Calu3 (cell line): ENCODE measurements at places on chromosomes 5 and 9. TPM values are rescaled to one million over a fixed set of nuclear protein-coding genes. Genes with fewer than 3 reads are reported as not detected.

GRCh38 chr5:164742025-164742424 lies 1236.6 kb downstream of the MAT2B start:
- no peaks in the 10 kb centered on the region for H3K4me1 ChIP-seq
- no peak for DNase-seq
- H3K4me3 ChIP-seq, result no peak overlapping the region
- no peaks in the 10 kb centered on the region for H3K27me3 ChIP-seq

DNA sequence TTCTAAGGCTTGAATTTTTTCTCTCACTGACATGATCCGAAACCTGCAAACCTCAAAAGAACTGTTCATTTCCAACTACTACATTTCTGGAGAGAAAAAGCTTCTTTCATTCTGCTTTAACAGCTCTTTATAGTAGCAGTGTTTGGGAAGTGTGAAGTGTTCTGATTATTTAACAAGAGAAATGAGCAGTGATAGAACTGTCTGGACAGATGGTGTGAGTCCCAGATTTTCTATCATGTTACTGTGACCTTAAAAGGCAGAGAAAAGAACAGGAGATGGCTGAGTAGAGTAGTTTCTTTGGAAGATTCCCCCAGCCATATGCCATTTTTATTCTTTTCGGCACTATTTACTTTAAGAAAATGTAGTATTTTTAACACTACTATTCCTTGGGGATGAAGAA lies 41.3 kb upstream of the TAL2 start:
- no peaks in the 10 kb centered on the region for H3K36me3 ChIP-seq
- no peak for DNase-seq
- no peak overlapping the region for H3K4me3 ChIP-seq
- H3K27ac ChIP-seq, result no peak overlapping the region
- H3K4me1 ChIP-seq, result no peaks in the 10 kb centered on the region

LRRC19 gene
- total RNA-seq, result 0.21 and 1.1 TPM in 2 replicates

DNA sequence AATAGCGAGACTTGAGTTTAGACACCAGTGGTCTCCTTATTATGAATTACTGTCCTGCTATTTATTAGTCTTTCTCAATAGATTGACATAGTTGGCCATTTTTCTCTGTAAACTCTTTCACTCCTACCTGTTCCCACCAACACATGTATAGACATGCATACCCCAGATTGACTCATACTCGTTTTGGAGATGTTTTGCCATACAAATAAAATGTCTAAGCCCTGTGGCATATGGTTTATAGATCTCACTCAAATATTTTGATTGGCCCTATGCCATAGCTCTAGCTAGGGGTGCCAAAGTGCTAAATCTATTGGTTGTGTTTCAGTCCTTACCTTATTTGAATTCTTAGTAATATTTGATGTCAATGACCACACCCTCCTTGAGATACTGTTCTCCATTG lies 42.3 kb downstream of the CAMK4 start:
- H3K27me3 ChIP-seq, result no peaks in the 10 kb centered on the region
- peak overlapping the region; percentile 29 for H3K27ac ChIP-seq
- no peak overlapping the region for H3K4me3 ChIP-seq
- H3K4me1 ChIP-seq, result peaks cover 18% of the 10 kb centered on the region
- H3K36me3 ChIP-seq, result no peaks in the 10 kb centered on the region
- no peak for DNase-seq

IL17B gene
- total RNA-seq, result not detected in 2 replicates

RMRP gene
- 8,471 and 11,520 TPM in 2 replicates for total RNA-seq

ANKRD18B gene
- 30.5 and 30.8 TPM in 2 replicates for total RNA-seq

DNA sequence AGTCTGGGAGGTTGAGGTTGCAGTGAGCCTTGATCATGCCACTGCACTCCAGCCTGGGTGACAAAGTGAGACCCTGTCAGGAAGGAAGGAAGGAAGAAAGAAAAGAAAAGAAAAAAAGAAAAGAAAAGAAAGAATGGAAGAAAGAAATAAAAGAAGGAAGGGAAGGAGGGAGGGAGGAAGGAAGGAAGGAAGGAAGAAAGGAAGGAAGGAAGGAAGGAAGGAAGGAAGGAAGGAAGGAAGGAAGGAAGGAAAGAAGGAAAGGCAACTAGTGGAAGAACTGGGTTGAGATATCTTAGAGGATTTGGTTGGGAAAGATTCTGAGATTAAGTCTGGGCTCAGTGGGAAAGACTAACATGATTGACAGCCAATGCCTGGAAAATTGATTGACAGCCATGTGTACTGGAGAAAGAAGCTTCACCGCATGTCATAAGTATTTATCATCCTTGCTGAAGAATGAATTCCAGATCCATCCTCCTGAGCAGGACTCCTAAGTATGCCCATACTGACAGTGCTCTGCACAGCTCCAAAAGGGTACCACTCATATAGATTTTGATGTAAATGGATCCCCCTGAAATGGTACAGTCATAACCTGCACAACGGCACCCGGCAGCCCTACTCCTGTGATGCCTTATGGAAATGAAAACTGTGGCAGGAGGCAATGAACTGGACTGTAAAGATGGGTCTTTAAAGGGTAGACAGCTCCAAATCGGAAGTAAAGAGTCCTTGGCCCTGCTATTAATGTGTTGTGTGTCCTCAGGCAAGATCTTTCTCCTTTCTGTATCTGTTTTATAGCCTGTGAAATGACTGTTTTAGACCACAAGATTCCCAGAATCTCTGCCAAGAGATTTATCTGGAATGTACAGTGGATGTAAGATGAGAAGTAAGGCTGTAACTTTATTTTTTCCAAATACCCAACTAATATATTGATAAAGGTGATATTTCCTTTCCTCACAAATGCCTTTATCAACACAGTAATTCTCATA lies 16.9 kb upstream of the ADRA1B start:
- DNase-seq, result no peak
- H3K36me3 ChIP-seq, result peaks cover 11% of the 10 kb centered on the region
- no peaks in the 10 kb centered on the region for H3K27me3 ChIP-seq
- H3K27ac ChIP-seq, result peak overlapping the region; percentile 51

DNA sequence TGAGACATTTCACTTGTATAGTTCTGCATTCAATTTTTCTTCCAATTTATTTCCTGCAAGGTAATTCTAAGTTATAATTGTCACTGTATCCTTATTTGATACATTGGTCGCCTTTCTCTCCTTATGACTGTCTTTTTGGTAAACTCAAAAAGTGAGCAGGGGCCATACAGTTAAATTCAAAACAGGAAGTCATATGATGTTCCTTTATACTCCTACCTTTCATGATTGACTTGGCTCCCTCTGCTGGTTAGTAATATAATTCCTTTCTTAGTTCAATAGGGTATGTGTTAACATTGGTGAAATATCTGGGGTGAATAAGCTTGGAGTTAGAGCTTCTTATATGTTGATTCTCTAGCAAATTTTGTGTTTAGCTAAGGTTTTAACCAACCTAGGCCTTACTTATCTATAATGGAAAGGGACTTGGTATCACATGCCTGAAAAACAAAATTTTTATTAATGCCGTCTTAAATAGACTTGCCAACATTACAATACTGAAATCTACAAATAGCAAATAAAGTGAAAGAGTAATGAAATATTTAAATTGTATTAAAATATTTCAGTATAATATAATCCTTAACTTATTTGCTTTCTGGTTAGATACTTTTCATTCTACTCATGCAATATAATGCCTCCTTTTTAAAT lies 6.0 kb upstream of the NIPBL start:
- H3K27me3 ChIP-seq, result no peaks in the 10 kb centered on the region
- no peak overlapping the region for H3K27ac ChIP-seq
- DNase-seq, result no peak
- peaks cover 8% of the 10 kb centered on the region for H3K36me3 ChIP-seq

DNA sequence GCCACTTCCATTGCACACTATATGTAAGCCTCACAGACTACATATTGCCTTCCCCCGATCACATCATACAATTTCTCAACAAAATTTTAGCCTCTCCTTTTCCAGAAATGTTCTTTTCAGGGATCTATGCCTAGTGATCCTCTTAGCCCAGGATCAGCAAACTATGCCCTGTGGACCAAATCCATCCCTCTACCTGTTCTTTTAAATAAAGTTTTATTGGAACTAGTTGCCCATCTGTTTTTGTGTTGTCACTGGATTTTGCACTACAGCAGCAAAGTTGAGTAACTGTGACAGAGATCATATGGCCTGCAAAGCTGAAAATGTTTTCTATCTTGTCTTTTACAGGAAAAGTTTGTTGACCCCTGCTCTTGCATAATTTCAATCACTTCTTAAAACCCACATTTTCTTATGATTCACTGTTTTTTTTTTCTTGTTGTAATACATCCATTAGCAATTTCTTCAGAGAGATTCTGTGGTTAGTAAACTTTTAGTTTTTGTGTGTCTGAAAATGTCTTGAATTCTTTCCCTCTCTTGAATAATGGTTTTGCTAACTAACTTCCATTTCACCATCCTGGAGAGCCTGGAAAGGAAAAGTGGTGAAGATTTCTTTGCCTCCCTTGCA lies 7.1 kb downstream of the TXNDC8 start:
- H3K4me3 ChIP-seq, result no peak overlapping the region
- H3K27me3 ChIP-seq, result no peaks in the 10 kb centered on the region
- DNase-seq, result no peak
- no peaks in the 10 kb centered on the region for H3K36me3 ChIP-seq

DNA sequence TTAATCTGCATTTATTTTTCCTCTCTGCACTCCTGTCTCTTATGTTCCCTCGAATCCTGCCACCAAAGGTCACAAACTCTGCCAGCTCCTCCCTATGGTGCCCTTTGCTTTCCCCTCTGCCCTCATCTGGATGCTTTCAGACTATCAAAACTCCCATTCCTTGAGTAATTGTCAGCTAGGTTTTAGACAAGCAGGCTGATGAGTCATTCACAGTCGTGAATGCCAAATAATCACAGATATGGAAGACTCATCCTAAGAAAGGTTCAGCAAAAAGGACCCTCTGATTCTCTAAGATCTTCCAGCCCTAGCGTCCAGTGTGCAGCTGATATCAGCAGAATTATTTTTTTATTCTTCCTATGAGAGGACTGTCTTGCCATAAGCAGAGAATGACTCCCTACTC lies 104.5 kb upstream of the NUDT12 start:
- H3K27ac ChIP-seq, result no peak overlapping the region
- no peak overlapping the region for H3K4me3 ChIP-seq
- H3K4me1 ChIP-seq, result peaks cover 10% of the 10 kb centered on the region
- no peak for DNase-seq
- no peaks in the 10 kb centered on the region for H3K27me3 ChIP-seq

RBM18 gene
- 13.1 and 14.1 TPM in 2 replicates for total RNA-seq

DNA sequence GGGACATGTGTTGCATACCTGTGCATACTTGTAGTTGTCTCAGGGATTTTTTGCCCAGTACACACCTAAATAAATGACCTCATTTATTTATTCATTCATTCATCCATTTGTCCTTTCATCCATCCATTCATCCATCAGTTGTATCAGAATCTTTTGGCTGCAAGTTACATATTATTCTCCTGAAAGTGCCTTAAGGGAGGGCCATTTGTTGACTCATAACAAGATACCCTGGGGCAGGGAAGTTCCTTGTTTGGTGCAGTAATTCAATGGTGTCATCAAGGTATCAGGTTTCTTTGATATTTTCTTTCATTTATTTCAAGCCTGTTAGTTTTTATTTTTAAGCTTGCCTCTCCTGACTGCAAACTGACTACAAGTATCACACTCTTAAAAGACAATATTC lies 597.9 kb upstream of the TLE4 start:
- no peak for DNase-seq
- H3K4me1 ChIP-seq, result no peaks in the 10 kb centered on the region
- H3K27ac ChIP-seq, result no peak overlapping the region
- H3K36me3 ChIP-seq, result no peaks in the 10 kb centered on the region
- no peaks in the 10 kb centered on the region for H3K27me3 ChIP-seq
- H3K4me3 ChIP-seq, result no peak overlapping the region

FGD3 gene
- total RNA-seq, result 3.1 and 4.5 TPM in 2 replicates

- no peaks in the 10 kb centered on the region for H3K36me3 ChIP-seq
- H3K27me3 ChIP-seq, result peaks cover 51% of the 10 kb centered on the region
- H3K4me1 ChIP-seq, result peaks cover 27% of the 10 kb centered on the region
- no peak for DNase-seq
- no peak overlapping the region for H3K27ac ChIP-seq
- no peak overlapping the region for H3K4me3 ChIP-seq
Measured at GRCh38 chr5:176781638-176782570, 28.5 kb upstream of the UNC5A start.

GRCh38 chr5:108711898-108712297 lies 35.8 kb upstream of the FER start:
- H3K4me3 ChIP-seq, result no peak overlapping the region
- no peak overlapping the region for H3K27ac ChIP-seq
- no peak for DNase-seq
- H3K36me3 ChIP-seq, result no peaks in the 10 kb centered on the region
- no peaks in the 10 kb centered on the region for H3K27me3 ChIP-seq

DNA sequence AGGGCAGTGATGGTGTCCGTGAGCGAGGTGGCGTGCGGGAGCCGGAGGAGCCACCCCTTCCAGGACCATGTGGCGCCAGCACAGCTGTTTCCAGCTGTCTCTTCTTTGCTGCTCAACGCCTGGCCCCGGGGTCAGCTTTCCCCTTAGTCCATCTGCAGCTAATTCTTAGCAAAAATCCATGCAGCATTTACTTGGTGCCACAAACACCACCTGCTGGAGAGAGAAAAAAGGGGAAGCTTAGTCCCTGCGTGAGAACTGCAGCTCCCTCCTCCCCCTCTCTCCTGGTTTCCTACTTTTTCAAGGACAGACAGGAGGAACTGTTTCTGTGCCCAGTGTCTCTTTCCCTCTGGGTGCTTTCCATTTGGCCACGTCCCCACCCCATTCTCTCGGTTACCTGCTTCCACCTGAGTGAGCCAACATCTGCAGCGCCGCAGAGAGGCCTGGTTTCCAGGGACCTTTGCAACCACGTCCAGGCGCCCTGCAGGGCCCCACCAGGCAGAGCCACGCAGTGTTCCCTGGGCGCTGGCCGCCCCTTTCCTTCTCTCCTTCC lies 3.4 kb downstream of the SLC6A19 start:
- H3K4me1 ChIP-seq, result no peaks in the 10 kb centered on the region
- H3K27me3 ChIP-seq, result peaks cover 51% of the 10 kb centered on the region
- H3K27ac ChIP-seq, result no peak overlapping the region
- no peak overlapping the region for H3K4me3 ChIP-seq

DNA sequence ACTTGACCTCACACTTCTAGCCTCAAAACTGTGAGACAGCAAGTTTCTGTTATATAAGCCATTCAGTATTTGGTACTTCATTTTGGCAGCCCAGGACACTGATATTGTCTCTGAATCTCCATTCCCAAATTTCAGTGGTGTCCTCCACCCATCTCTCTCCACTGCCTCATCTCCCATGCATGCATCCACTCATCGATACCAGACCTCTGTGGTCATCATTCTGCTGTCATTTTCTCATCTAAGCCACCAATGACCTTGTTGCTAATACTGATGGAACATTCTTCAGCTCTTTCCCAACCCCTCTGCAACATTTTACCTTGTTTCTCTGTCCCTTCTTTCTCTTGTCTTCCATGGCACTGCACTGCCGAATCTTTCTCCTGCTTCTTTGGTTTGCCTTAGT lies 221.8 kb downstream of the SNX18 start:
- no peak for DNase-seq
- H3K4me3 ChIP-seq, result no peak overlapping the region
- no peaks in the 10 kb centered on the region for H3K27me3 ChIP-seq
- peaks cover 21% of the 10 kb centered on the region for H3K4me1 ChIP-seq

DNA sequence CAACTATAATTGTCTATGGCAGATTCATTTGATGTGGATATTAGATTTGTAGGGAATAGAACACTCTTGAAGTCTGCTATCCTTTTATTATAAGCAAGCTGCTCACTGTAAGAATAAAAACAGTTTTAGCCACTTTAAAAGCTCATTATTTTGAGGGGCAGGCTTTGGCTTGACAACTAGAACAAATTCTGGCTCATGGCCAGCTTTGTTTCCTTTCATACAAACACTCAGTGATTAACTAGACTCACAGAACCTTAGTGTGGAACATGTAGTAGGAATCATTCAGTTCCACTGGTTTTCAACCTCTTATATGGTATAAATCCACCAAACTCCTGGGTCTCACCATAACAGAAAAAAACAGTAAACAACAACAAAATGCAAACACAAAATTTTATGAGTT lies 27.4 kb upstream of the CEP120 start:
- no peak overlapping the region for H3K4me3 ChIP-seq
- no peaks in the 10 kb centered on the region for H3K4me1 ChIP-seq
- no peak overlapping the region for H3K27ac ChIP-seq

HTR1A gene
- not detected in 2 replicates for total RNA-seq

MSX2 gene
- 8.4 and 10.4 TPM in 2 replicates for total RNA-seq
